Stimulated activated CD8-positive, alpha-beta memory T cell treated with anti-CD3 and anti-CD28 coated beads, Interleukin-12 subunit alpha, Interleukin-12 subunit beta, amount 100 ng/mL, for 1 hour (primary cell): ENCODE measurements at places on chromosomes 7 and 10.
A peak's percentile ranks its signal among the peaks of the same experiment; 100 is the strongest.

DNA sequence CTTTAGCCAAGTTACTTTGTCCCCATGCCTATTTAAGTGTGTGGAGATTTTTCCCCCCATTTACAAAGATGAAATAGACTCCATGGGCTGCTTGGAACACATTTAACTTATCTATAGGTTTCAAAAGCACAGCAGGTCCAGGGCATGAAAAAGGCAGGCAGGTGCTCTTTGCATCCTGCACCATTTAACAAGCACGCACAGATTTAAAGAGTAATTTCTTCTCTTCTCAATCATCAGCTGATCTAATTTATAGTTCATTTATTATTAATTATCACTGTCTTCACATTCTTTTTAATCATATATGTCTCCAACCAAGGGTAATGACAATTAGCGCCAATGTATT, 156.8 kb downstream of the CACNA2D1 start:
- DNase-seq, result no peak

- no peak for DNase-seq
Observed at GRCh38 chr7:84123965-84124547, 70.5 kb downstream of the SEMA3A start.

DNA sequence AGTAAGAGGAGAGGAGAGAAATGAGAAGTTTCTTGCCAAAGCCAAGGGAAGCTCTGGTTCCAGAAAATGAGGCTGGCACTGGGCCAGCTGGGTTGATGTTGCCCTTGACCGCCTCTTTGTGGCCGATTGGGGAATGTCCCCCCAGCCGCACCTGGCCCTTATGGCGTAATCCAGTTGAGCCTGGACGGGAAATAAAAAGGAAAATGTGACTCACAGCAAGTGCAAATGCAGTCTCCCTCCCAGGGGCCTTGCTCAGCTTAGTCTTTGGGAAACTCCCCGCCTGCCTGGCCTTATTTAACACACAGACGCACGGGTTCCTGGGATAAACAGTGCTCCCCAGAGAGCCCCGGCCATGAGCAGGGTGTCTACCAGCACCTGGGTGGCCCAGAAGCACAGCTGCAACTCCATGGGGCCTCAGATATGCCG, 174.8 kb downstream of the KIAA1217 start:
- DNase-seq, result no peak

- no peak for DNase-seq
Observed at GRCh38 chr7:103551016-103551415, 105.0 kb upstream of the SLC26A5 start.

DNA sequence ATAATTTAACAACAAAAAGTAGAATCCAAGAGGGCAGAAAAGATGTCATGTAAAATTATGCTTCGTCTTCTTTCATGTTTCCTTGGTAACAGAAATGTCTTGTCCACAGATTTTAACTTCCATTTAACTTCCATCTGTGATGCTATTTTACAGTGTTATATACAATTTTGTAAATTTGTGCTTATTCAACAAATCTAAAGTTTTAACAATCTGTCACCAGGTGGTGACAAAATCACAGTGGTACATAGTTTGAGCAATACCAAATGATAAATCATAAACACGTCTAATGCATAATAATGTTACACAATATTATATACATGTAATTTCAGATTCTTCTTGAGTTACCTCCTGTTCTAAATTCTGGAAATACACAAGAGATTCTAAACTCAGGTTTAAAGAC, 784.4 kb upstream of the CELF2 start:
- no peak for DNase-seq

- no peak for DNase-seq
Observed at GRCh38 chr10:101886521-101887312, 43.1 kb upstream of the KCNIP2 start.

DNA sequence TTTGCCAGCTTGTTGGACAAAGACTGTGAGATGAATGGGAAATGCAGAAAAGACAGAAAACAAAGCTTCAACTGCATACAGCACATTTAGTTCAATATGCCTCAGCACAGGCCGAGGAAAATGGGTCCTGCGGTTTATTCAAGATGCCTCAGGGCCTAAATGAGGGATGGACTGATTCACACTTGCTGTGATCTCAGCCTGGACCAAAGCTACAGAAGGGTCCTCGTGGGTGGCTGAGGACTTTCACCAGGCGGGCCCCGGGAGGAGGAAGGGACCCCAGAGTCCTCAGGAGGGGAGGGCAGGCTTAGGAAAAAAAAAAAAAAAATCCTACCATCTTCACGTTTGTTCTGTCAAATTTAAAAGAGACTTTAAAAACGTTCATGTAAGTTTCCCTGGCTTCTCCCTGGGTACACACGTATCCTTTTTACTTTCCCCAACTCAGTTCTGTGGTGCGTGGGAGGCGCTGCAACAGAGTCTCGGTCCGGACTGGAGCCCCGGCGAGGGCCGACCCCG, 624 bp upstream of the ZNF783 start:
- DNase-seq, result no peak

DNA sequence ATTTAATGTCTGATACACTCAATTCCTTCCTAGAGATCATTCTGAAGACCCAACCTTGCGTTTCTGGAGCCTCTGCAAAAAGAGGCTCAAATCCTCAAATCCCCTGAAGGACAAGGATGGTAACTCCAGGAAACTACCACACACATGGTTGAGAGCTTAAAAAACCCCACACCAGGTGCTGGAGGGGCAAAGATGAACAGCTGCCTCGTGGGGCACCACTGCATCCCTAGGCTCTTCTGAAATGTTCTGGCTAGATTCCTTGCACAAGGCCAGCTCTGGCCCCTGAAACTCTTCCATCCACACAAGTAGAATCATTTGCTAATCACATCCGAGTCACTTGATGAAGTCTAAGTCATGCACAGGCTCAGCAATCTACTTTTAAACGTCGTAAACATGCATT, 286.6 kb downstream of the ELMO1 start:
- DNase-seq, result no peak

DNA sequence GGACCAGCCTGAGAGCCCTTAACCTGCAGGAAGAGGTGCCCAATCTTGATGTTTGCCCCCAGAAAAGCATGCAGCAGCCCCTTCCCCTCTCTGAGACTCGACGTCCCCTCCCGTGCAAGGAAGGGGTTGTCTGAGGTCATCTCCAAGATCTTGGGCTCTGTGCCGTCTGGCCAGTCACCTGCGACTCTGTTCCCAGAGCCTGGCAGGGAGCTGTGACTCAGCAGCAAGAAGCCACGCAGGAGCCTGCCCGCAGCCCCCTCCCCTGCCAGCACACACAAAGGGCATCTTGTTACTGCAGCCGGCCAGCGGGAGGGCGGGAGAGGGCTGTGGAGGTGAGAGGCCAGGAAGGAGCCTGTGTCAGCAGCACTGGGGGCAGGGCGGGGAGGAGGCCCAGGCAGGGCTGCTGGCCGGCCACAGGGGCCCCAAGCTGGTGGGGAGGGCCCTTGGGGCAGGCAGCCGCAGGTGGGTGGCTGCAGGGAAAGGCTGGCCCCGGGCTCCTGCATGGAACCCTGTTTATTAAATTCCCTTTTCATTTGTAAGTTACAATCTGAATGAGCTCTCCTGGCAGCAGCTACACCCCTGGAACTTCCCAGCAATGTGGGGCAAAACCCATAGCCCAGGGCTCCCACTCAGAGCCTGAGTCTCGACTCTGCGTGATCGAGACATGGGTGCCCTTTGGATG, 103.7 kb upstream of the ZMIZ1 start:
- no peak for DNase-seq

DNA sequence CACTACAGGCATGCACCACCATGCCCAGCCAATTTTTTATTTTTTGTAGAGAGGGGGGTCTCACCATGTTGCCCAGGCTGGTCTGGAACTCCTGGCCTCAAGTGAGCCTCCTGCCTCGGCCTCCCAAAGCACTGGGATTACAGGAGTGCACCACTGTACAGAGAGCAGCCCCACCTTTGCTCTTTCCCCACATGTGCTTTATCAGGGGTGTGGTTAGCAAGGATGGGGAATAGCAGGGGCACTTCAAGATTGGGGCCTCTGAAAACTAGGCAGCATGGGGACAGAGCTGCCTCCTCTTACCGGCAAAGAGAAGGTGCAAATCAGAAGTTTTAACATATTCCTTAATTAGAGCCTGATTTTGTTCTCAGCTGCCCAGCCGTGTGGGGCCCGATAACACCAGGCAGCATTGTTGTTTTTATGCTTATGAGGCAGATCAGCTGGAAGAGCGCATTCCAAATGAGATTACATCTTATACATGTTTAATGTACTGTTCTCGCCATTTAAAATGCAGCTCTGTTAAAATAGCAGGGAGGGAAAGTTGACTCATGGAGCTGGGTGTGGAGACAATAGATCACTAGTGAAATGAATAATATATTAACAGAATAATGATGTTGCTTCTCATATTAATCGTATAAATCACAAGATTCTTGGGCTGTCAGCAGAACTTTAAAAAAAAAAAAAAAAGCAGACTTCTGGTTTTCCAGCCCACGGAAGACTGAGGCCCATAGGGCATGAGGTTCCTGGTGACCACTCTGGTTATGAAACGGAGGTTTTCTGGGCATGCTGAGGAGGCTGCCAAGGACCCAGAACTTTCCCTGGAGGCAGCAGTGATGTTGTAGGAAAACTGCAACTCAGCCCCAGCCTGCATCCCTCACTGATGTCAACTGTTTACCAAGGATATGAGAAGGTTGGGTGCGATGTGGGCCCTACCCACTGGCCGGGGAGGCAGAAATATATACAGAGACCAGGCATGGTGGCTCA, 62.5 kb downstream of the TMEM130 start:
- DNase-seq, result no peak

DNA sequence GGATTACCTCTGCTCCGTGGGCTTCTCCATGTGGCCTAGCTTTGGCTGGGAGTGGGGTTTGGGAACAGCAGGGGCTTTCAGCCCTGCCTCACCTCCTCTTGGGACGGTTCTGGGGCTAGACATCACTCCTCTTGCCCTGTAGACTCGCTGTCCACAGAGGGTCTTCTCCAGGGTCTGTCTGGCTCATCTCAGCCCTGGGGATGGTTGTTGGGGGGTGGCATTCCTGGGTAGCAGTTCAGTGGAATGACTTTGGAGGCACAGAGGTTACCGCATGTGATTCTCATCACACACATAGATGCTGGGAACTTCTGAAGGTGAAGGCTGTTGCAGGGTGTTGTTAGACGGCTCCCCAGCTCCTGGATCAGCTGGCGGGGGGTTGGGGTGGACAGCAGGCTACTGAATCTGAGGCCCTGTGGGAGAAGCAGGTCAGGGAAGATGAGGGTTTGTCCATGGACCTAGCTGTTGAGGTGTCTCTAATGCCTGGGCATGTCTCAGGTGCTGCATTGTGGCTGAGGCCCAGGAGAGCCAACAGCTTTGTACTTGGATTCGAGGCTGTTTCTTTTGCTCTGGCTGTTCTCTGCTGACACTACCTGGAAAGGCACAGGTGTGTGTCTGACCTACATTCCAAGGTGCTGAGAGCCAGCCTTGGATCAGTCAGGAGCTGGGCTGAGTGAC, 23.8 kb downstream of the RAMP3 start:
- no peak for DNase-seq

- no peak for DNase-seq
Observed at GRCh38 chr7:49127359-49127913, 203.1 kb downstream of the CDC14C start.

- no peak for DNase-seq
Observed at GRCh38 chr7:23076772-23077171, 28.8 kb upstream of the KLHL7 start.

GRCh38 chr10:103966671-103967447, at the start of gene SLK:
Gene SLK, plus strand, starts transcription at chr10:103967140. Its CDS starts 606 bp downstream, at chr10:103967746.
- peak; percentile 71 for DNase-seq

DNA sequence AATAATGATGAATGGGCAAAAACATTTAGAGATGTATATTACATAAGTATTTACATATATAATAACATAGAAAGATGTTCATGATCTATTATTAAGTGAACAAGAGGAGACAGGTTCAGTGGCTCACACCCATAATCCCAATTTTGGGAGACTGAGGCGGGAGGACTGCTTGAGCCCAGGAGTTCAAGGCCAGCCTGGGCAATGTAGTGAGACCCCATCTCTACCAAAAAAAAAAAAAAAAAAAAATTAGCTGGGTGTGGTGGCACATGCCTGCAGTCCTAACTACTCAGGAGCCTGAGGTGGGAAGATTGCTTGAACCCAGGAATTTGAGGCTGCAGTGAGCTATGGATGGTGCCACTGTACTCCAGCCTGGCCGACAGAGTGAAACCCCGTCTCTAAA, 12.4 kb downstream of the ARL3 start:
- no peak for DNase-seq

DNA sequence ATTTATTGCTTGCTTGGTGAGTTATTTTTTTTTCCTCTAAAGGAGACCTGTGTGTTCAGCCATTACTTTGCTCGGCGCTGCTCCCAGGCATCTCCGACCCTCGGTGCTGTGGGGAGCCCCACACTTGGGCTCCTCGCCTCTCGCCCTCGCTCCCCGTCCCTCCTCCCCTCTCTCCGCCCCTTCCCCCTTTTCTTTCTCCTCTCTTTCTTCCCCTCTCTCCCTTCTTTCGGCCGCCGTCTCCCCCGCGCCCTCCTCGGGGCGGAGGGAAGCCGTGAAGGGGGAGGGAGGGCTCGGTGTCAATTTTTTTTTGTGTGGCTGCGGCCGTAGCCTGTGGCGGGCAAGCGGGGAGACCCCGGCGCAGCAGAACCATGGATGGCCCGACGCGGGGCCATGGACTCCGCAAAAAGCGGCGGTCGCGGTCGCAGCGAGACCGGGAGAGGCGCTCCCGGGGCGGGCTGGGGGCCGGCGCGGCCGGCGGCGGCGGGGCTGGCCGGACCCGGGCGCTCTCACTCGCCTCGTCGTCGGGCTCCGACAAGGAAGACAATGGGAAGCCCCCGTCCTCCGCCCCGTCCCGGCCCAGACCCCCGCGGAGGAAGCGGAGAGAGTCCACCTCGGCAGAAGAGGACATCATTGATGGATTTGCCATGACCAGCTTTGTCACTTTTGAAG, 1.1 kb downstream of the AUTS2 start:
- no peak for DNase-seq

- no peak for DNase-seq
Observed at GRCh38 chr10:92753865-92754264, 64.1 kb downstream of the HHEX start.

DNA sequence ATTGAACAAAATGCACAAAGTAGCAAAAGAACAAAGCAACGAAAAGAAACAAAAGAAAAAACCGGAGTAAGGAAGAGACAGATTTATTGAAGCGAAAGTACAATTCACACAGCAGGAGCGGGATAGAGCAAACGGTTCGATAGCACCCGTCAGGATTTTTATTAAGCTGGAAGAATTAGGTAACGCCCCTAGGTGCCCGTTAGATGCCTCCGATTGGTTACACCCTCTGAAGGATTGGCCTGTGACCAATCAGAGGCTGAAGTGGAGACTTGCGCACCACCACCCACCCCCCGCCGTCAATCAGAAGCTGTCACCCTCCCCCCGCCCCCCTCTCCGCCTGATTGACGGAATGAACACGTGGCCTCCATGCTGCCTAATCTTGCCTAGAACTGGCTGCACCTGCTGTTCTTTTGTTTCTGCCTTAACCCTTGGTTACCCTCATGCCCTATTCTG, 16.8 kb downstream of the OCM2 start:
- no peak for DNase-seq

- DNase-seq, result no peak
Observed at GRCh38 chr10:70500368-70500767, 21.8 kb downstream of the PALD1 start.

- DNase-seq, result peak; percentile 9
Observed at GRCh38 chr10:22436526-22436892, 91.2 kb downstream of the SPAG6 start.
